ENCODE measurements at places on chromosomes 11 and 22. TPM values are rescaled to one million over a fixed set of nuclear protein-coding genes. Genes with fewer than 3 reads are reported as not detected.

Gene ARHGAP8
- 2.6 TPM for total RNA-seq

DNA sequence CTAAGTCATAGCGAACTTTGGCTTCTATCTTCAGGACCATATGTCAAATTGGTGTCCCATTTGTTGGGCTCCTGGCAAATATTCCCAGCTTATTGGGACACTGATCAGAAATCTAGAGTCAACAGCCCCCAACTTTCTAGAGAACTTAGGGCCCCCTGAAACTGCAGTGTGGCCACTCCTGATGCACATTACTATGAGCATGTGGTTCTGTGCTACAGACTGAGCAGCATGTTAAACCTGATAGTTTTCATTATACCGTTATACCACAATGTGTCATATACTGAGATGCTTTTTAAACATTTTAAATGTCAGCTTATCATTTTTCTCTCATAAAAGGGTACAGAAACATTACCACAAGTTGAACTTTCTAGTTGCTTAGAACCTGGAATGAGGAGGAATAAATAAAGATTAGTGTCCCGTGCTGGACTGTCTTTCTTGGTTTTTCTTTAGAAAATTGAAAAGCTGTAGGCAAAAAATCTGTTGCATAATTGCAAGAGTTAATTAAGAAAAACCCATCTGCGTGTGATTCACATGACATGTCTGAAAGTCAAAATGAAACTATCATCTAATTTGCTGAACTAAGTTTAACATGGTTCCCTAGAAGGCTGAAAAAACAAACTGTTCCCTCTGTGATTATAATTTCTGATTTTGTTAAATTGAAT, 16.4 kb upstream of the CTSC start:
- no peaks in the 10 kb centered on the region for H3K27me3 ChIP-seq
- peak overlapping the region; percentile 79 for H3K4me3 ChIP-seq
- H3K27ac ChIP-seq: peak overlapping the region; percentile 68
- peak; percentile 65 for DNase-seq
- peaks cover 28% of the 10 kb centered on the region for H3K4me1 ChIP-seq

GRCh38 chr11:105183987-105184386, 44.4 kb upstream of the CARD18 start:
- no peaks in the 10 kb centered on the region for H3K36me3 ChIP-seq
- H3K4me1 ChIP-seq: no peaks in the 10 kb centered on the region
- peaks cover 2% of the 10 kb centered on the region for H3K27me3 ChIP-seq
- no peak overlapping the region for H3K4me3 ChIP-seq
- H3K27ac ChIP-seq: no peak overlapping the region

Gene LRRC10B
- total RNA-seq: not detected

Gene ART1
- total RNA-seq: not detected

- peaks cover 18% of the 10 kb centered on the region for H3K4me1 ChIP-seq
- H3K27ac ChIP-seq: no peak overlapping the region
- no peaks in the 10 kb centered on the region for H3K27me3 ChIP-seq
- no peak overlapping the region for H3K4me3 ChIP-seq
- H3K36me3 ChIP-seq: no peaks in the 10 kb centered on the region
- no peak for DNase-seq
These were observed 2.9 kb upstream of the CYP2R1 start for GRCh38 chr11:14894657-14895598.

Gene IGF2
- total RNA-seq: 0.07 TPM

GRCh38 chr11:73012121-73012863, 129.8 kb downstream of the FCHSD2 start:
- no peaks in the 10 kb centered on the region for H3K4me1 ChIP-seq
- DNase-seq: no peak
- H3K36me3 ChIP-seq: peaks cover 13% of the 10 kb centered on the region

Gene LARGE2
- 4.2 TPM for total RNA-seq

Gene TNNT3
- 19.4 TPM for total RNA-seq

Gene C22orf23
- total RNA-seq: not detected

Gene MAPK8IP1
- total RNA-seq: 4.1 TPM

GRCh38 chr11:126466236-126467045, 111.0 kb downstream of the ST3GAL4 start:
- no peaks in the 10 kb centered on the region for H3K27me3 ChIP-seq
- H3K4me3 ChIP-seq: no peak overlapping the region
- no peaks in the 10 kb centered on the region for H3K36me3 ChIP-seq
- H3K27ac ChIP-seq: peak overlapping the region; percentile 62
- no peak for DNase-seq

Gene KCNJ1
- not detected for total RNA-seq

DNA sequence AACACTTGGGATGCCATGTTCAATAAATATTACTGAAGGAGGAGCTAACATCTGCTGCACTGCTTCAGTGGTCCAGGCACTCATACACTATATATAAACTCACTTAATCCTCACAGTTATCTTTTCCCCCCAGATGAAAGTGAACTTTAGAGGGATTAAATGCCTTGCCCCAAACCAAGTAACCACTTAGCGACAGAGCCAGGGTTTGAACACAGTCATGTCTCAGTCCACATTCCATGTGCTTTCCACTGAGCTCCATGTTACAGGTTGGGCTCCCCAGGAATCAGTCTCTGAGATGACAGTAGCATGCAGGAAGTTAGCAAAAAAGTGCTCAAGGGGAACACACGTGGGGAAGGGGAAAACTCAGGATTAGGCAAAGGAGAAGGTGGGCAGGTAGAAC, 59.3 kb downstream of the ENDOD1 start:
- H3K27me3 ChIP-seq: peaks cover 3% of the 10 kb centered on the region
- H3K27ac ChIP-seq: no peak overlapping the region
- no peaks in the 10 kb centered on the region for H3K36me3 ChIP-seq
- no peak overlapping the region for H3K4me3 ChIP-seq

Measured in CD4-positive, CD25-positive, alpha-beta regulatory T cell (primary cell).